ENCODE measurements at places on chromosomes 13 and 19.

GRCh38 chr19:5335593-5335992 is 5.0 kb downstream of the PTPRS start:
- DNase-seq = no peak

- no peak for DNase-seq
These were observed 16.4 kb upstream of the ZNF492 start for GRCh38 chr19:22617614-22618320.

DNA sequence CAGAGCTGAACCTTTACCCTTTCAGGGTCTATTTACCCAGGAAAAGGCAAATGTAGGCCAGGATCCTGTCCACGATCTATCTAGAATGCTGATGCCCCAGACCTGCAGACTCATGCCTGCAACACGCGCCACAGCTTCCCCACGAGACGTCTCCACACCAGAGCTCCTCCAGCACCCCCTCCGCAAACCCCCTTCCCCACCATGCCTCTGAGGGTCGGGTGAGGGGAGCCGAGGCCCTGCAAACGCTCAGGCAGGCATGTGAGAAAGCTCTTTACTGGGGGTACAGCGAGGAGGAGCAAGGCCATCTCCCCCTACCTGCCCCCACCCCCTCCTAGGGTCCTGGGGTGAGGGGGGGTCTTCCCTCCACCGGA is 8.9 kb downstream of the DYRK1B start:
- DNase-seq = no peak

DNA sequence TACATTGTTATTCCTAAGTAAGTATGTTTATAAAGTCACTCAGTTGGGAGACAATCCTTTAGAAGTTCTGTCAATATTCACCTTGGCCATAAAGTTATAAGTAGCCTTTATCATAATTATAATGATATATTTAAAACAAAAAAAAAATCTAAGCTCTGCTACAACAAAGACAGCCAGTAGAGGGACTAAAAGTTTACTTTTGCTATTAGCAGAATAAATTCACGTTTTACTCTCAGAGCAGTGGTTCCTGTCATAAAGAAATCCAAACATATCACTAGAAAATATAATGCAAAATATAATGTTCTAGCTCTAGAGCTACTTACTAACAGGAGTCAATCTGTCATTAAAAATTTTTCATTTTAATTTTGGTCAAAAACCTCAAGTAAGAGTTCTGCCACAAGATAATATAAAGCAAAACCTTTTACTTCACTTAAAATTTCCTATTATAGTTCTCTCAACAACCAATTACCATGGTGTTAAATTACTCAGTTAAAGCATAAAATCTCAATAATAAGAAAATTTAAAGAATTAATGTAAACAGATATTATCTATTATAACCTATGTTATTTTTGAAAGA is 17.7 kb downstream of the INTS6 start:
- DNase-seq = no peak

- no peak for DNase-seq
These were observed 27.2 kb downstream of the FOXO1 start for GRCh38 chr13:40639221-40639681.

DNA sequence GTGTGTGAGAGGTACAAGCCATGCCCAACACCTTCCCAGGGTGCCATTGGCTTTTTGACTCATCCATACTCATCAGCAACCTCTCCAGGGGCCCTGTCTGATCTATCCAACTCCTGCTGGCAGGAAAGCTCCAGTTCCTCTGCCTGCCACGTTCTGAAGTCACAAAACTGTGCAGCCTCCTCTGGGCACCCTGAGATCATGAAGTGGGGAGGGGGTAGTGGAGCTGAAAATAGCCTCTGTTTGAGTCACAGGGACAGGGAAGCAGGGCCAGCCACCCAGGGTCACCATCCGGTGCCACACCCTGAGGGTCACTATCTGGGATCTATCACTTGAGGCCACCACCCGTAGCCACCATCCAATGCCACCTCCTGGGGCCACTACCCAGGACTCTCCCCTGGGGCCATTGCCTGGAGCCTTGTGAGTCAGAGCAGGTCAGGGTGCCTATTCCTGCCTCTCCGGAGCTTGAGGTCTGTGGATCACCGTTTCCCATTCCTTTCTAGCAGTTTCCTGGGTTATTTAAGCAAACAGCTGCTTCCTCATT is 172.1 kb downstream of the NUFIP1 start:
- DNase-seq = no peak

GRCh38 chr13:65768545-65768944 is 1461.6 kb downstream of the PCDH9 start:
- no peak for DNase-seq

- DNase-seq = no peak
These were observed 491.7 kb upstream of the SLC10A2 start for GRCh38 chr13:103557878-103558277.

GRCh38 chr19:38836159-38836982 is 4.8 kb upstream of the ECH1 start:
- no peak for DNase-seq

DNA sequence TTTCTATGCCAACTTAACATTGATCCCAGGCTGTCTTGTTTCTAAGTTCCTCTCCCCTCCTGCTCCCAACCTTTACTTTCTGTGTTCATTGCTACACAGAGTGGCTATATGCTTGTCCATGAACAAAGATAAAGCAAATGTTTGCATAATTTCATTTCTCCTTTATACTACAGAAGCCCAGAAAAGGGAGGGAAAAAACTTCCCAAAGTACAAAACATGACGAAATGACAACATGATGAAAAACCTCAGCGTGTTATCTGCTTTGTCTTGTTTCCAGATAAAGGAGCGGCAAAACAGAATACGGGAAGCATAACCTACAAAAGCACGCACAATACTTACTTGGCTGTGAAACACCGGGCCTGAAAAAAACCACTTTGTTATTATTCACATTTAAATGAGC is 336.8 kb downstream of the DNAJC15 start:
- no peak for DNase-seq

DNA sequence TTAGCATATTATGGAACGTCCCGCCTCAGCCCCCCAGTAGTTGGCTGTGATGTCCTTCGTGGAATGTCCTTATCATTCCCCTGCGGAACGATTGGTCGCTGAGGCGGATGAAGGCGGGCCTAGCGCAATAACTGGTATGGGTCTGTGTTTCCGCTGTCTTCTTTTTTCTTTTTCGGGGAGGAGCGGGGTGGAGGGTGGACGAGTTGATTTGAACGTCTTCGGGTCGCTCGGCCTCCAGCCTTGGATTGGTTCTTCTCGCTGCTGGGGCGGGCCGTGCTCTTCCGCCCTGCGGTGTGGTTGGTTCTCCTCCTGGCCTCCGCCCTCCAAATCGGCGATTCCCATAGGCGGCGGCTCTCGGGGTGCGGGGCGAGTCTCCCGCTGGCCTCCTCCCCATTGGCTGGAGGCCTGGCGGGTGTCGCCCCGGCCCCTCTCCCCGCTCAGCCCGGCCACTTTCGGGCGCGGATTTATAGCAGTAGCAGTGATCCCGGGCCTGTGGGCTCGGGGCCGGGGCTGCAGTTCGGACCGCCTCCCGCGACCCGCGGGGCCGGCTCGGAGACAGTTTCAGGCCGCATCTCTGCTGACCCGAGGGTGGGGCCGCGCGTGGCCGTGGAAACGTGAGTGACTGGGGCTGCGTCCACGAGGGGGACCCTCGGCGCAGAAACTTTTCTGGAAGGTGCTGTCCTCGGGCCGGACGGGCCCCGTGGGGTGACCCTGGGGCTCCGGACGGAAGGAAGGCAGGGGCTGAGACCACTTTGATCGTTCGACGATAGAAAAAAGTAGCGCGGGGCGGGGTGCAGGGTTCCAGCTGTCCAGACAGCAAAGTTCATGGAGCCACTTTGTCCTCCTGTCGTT is 2.1 kb downstream of the ING1 start:
- peak; percentile 99 for DNase-seq

DNA sequence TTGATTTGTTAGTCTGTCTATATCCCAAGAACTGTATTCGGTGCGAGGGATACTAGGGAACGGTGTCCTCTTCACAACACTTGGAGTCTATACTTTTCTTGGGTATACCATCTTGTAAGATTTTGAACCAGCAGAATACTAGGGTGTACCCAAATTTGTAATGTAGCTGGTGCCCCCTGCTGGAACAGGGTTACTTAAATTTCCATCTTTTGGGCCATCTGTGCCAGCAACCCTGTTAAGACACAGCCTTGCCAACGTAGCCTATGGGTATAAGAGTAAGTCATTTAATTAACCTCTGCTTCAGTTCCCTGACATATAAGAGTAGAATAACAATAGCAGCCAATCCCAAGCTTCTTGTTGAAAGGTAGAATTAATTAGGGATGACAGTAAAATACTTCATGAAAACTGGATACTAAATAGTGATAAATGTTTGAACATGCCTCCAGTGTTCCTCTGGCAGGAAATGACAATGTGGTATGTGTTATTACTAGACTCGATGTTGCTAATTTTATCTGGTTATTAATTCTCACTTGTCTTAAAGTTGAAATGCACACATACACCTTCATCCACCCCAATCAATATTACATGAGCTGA is 607.6 kb downstream of the FGF9 start:
- peak; percentile 7 for DNase-seq

DNA sequence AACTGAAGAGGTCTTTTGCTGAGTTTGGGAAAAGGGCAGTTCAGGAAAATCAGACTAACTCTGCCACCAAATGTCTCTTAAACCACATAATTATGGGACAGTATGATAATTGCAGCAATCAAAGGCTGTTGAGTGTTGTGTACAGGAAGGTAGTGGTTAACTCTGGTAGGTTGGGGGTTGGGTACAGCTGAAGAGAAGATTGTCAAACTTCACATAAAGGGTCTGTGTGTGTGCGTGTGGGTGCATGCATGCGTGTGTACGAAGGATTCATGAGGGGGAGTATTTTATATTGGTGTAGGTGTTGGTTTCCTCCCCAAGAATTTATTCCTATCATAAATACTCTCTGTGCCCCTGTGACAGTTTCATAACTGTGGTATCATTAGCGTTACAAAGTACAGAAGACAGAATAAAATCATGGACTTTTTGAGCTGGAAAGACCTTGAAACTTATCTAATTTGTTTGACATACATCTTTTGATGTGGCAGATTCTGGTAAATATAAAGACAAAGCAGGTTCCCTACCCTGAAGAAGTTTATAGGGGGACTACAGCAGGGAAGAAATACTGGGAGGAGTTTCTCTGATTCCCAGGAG is 94.1 kb downstream of the PCCA start:
- no peak for DNase-seq

DNA sequence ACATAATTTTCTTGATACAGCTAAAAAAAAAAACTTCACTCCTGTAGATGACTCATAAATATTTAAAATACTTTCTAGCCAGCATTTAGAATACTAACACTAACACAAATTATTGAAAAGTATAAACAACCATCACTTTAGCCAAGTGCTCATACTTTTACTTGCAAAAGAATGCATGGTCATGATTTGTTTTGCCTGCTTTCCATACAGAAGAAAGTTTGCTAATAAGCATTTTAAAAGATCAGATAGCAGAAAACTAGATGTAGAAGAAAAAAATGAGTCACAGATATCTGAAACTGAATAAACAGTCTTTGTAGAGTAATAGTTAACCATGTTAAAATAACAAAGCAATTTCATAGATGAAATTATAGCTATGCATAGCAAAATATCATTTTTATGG is 2280.4 kb upstream of the PCDH20 start:
- DNase-seq = no peak

GRCh38 chr19:1068009-1069001 is 1.3 kb downstream of the ARHGAP45 start:
- peak; percentile 67 for DNase-seq

DNA sequence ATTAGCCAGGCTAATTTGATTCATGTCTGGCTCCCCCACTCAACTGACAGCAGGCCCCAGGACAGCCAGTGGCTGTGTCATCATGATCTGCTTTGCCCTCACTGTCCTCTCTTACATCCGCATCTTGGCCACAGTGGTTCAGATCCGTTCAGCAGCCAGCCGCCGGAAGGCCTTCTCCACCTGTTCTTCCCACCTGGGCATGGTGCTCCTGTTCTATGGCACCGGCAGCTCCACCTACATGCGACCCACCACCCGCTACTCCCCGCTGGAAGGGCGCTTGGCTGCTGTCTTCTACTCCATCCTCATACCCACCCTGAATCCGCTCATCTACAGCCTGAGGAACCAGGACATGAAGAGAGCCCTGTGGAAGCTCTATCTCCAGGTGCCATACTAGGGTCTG is 79.7 kb downstream of the PEG3 start:
- no peak for DNase-seq

DNA sequence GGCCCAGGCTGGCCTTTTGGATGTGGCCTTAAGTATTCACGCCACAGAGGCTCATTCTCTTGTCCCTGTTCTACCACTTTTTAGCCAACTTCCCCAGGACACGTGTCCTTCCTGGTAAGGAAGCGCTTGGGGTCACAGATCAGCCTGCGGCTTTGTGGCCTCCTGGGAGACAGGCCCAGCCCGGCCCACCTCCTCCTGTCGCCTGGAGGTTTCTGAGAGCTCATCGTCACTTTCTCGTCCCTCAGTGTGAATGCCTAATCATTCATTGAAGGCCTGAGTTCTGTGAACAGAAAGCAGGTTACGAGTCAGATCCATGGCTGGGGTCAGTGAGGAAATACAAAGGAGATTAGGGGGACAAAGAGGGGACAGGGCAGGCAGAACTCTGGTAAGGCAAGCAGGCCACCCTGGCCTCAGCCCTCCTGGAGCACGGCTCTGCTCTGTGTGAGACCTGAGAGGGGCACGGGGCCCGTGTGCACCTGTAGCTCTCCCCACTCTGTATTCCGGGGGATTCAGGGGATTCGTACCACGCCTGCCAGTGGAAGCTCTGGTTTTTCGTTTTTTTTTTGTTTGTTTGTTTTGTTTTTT is 38.6 kb upstream of the TSHZ3 start:
- no peak for DNase-seq

- DNase-seq = no peak
These were observed 136.1 kb downstream of the LACC1 start for GRCh38 chr13:44015811-44016210.

- DNase-seq = no peak
These were observed 178.9 kb downstream of the COL4A1 start for GRCh38 chr13:110127986-110128511.

- DNase-seq = no peak
These were observed 25.0 kb downstream of the SERPINE3 start for GRCh38 chr13:51364404-51365008.

DNA sequence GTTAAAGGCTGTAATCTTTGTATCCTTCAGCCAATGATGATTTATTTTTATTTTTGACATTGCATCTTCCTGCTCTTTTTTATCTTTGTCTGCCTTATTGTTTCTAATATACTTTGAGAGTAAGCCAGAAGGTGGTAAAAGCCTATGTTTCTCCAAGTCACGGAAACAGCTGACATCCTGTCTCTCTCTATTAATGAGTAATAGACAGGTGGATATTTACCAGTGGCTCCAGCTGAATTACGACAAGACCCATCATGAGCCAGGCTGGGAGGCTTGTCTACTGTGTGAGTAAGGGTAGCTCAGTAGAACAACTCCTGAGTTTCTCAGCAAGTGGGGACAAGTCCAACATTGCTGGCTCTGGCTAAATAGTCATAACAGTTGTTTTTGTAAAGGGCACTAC is 166.6 kb downstream of the NDFIP2 start:
- DNase-seq = no peak

GRCh38 chr13:79246578-79246949 is 159.5 kb downstream of the RBM26 start:
- DNase-seq = no peak

- no peak for DNase-seq
These were observed 10.3 kb upstream of the SLC7A10 start for GRCh38 chr19:33235996-33236350.
